ENCODE measurements at places on chromosomes 7 and 10.

GRCh38 chr7:151964951-151965350, 8.7 kb downstream of the GALNTL5 start:
- no peak for DNase-seq

GRCh38 chr10:78550090-78550489, 516.4 kb downstream of the RPS24 start:
- DNase-seq = no peak

DNA sequence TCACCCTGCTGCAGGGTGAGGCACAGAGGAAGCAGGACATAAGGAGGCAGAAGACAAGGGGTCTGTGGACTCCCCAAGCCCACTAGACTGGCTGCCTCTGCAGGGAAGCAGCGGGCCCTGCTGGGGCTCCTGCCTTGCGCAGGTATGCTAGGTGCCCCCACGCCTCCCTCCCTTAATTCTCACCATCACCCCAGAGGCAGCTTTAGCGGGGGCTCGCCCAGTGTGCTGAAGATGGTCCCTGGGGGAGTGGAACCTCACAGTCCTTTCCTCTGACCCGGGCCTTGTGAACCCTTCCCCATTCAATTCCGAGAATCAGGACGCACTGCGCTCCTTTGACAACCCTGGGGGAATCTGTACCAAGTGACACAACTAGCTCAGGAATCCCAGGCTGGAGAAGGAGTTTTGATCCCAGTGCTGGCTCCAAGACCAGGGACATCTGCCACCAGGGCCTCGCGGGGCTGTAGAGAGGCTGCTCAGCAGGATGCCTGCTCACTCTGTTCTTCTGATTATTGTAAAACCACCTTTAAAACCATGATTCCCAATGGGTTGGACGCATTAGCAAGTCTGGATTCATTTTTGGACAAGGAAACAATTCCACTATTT, 468.4 kb downstream of the TCERG1L start:
- no peak for DNase-seq

DNA sequence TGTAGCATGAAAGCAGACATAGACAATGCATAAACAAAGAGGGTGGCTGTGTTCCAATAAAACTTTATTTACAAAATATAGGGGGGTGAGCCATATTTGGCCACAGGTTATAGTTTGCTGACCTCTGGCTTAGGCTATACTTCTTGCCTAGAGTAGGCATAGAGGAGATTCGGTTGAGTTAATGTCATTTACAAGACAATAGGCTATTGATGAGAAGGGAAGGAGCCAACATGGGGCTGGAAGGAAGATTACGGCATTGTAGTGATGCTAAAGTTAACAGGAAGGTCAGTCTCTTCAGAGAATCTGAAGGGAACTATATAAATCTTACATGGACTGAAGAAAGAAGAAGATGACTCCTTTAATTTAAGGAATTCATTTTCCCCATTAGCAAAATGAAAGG, 463.5 kb downstream of the HTR7 start:
- no peak for DNase-seq

GRCh38 chr7:98119256-98119918, 12.7 kb downstream of the LMTK2 start:
- DNase-seq = no peak

DNA sequence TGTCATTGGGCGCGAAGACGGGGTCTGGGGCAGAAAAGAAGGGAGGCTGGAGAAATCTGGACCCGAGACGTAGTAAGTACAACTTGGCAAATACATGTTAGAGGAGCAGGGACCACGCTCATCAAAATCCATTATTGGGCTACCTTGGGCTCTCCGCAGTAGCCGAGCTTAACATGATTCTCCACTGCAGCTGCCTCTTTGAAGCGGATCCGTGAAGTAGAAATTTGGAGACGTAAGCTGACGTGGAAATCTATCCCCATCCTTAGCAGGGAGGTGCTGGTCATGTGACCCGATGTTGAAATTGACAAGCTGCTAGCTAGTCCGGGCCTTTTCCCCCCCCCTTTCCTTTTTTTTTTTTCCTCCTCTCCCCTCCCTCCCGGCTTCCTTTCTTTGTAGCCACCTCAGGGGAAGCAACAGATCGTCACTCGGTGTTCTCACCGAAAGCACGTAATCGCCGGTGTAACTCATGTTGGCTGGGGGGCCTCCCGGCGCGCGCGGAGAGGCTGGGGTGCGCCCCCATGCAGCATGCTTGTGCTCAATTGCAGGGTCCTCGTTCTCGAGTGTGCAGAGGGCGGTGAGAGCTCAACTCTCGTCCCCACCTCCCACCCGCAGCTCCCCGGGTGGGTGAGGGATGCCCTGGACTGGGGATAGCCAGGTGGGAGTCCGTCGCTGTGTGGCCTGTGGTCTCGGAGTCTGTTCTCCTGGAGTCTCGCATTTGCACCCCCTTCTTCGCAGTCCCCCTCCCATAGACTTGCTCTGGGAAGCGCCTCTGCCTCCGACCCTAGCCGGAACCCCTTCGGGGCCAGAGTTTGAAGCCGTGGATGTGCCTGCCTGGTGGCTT, at the start of gene HOXA11:
TSS of gene HOXA11 (minus strand) at position 220 of the 841 bp plus-strand sequence. CDS start at position 132, 88 bp downstream.
- no peak for DNase-seq

DNA sequence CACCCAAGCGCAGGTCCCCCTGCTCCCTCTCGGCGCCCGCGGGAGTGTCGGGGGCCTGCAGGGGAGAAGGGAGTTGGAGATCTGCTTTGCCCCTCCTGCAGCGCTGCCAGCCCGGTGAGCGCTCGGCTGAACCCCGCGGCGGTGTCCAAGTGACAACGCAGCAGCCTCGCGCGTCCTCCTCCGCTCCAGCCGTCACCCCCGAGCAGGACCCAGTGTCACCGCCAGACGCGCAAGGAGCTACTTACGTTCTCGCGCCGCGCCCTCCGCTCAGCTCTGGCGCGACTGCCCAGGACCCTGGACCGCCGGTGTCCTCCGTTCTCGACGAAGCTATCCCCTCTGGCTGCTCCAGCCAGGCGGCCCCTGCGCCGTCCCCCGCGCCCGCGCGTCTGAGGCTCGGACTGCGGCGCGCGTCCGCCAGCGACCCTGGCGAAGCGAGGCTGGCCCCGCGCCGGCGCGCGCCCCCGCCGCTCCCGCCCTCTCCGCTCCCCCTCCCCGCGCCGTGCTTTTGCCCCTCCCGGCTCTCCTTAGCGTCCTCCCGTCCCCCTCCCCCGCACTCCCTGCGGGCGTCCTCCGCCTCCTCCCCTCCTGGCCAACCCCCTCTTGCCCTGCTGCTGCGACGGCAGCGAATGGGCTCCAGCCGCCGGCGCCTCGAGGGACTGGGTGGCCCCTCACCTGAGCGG, at the start of gene NRCAM:
TSS of gene NRCAM (minus strand) at position 439 of the 680 bp plus-strand sequence. CDS start 216,372 bp downstream, outside the sequence.
- peak; percentile 15 for DNase-seq

DNA sequence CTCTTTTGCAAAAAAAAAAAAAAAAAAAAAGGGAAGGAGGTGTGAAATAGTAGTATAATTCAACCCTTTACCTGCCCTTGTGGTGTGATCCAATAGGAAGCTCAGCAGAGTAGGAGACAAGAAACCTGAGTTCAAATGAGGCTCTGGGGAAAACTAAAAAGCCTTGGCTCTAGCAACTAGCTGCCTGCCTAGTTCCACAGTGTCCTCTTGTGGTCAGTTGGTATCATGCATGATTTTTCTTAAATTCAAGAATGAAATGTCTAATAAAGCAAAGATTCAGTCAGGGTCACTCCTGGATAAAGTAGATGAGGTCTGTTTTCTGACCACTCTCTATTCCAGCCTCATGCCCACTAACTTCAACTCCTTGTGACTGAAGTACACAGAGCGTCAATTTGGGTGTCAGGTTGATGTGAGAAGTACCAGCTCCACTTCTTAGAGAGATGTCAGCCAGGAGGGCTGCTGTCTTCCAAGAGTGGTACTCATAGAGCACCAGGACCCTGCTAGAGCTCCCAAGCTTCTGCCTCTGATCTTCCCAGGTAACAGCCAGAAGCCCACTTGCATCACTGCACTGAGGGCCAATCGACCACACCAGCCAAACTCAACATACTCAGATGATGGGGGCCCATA, 10.5 kb downstream of the LSM5 start:
- peak; percentile 44 for DNase-seq
